ENCODE measurements at places on chromosomes 1 and 21. TPM values are rescaled to one million over a fixed set of nuclear protein-coding genes. Genes with fewer than 3 reads are reported as not detected.

- no peak for DNase-seq
Measured at GRCh38 chr1:53129891-53130597, 12.4 kb downstream of the SLC1A7 start.

DNA sequence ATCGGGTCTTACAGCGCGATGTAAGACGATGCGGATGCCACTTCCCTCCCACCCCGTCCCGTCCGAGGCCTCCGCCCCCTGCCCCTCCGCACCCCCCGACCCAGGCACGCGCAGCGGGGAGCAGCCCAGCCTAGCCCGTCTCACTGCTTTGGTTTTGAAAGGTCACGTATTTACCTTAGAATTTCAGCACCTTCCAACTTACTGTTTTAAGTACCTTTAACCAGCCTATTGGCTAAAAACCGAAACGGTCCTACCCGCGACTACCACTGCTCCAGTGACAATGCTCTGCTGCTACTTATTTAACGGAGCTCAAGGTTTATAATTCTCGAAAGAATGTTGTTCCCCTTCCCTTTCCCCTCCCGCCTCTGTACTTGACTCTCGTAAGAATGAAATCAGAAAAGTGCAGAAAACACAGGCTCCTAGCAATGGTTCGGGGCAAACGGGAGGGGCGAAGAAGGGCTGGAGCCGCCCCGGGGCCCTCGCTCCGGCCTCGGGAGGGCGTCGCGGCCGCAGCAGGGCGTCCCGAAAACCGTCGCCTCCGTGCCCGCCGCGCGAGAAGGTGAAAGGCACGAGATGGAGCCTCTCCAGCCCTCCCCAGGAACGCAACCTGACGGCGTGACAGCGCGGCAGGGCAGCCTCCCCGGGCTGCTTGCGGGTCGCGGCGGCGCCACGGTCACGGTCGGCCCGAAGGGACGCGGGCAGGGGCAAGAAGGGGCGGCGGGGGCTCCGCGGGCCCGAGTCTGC, 667 bp downstream of the TMEM50B start:
- peak; percentile 69 for DNase-seq

The FLG2 gene
- total RNA-seq: not detected

DNA sequence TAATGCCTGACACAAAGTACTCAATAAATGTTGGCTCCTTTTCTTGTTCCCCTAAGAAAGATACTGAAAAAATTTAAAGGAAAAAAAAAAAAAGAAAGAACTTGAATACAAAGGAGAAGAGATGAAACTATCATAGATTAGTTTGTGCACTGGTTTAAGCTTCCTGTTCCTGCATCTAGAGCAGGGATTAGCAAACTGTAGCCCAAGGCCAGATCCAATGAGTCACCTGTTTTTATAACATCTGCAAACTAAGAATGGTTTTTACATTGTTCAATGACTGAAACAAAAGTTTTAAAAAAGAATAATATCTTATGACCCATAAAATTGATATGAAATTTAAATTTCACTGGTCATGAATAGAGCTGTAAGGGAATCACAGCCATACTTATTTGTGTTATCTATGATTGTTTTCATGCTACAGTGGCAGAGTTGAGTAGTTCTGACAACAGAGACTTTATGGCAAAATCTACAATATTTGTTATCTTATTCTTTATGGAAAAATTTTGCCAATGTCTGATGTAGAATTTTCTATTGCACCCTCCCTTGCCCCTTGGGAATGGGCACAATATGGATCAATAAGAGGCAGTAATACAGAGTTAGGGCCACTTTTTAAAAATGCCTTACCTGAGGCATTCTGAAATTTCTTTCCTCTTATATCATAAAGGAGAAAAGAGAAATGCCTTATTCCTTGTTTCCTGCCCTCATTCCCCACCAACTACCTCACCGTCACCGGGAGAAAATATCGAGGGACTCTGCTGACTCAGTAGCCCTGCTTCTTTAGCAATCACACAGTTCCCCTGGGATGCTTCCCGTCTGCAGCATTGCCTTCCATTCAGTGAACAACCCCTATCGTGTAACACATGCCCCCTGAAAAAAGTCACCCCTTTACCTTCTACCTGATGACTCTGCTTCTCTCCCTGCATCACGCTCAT, 50.6 kb downstream of the WDR64 start:
- no peak for DNase-seq

DNA sequence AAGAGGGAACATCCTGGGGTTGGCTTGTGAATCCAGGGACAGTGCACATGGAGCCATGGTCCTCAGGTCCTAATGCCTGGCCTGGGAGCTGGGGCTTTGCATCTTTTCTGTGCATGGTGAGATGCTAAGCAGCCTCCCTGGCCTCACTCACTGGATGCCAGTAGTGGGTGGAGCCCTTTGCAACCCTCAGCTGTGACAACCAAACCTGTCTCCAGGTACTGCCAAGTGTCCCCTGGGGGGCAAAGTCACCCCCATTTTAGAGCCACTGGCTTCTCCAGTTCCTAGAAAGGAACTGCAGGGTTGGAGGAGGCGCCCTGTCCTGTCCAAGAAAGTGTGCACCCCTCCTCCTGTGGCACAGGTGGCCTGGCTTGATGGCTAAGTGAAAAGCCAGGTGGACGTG, 44.6 kb upstream of the GRIK3 start:
- DNase-seq: no peak

The RCSD1 gene
- total RNA-seq: 20.7 TPM

DNA sequence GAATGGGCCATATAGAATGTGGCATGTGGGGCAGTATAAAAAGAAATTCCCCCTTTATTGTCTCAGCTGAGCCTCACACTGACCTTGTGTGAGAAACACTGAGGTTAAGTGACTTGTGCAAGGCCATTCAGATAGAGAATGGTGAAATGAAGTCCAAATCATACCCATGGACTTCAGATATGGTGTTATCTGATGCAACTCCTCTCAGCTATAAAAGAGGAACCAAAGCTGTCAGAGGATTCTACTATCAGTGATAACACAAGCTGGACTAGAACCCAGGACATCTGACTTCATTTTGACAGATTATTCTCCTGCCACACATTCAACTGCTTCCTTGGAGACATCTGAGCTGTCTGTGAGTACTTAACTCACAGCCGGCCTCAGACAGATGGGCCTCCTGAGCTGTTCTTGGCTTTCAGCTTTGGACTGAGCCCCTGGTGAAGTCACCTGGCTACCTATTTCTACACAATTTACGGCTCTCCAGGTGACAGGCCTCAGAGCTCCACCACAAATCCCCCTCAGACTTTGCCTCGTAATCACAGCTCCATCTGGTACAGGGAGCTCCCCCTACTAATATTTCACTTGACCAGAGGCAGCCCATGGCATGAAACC, 104.6 kb downstream of the PLXNA2 start:
- no peak for DNase-seq

The SOAT1 gene
- 104 TPM for total RNA-seq

GRCh38 chr1:61282387-61282786, 200.0 kb downstream of the NFIA start:
- no peak for DNase-seq

The KRTAP13-2 gene
- total RNA-seq: not detected

The SLC44A3 gene
- total RNA-seq: 19.3 TPM

GRCh38 chr1:2480986-2481364, 4.9 kb downstream of the PLCH2 start:
- DNase-seq: no peak

GRCh38 chr1:63634471-63634870, 41.3 kb downstream of the PGM1 start:
- DNase-seq: no peak

The PKLR gene
- total RNA-seq: not detected

GRCh38 chr1:200359610-200360163, 50.1 kb downstream of the ZNF281 start:
- no peak for DNase-seq

The MIER1 gene
- total RNA-seq: 44.0 TPM

DNA sequence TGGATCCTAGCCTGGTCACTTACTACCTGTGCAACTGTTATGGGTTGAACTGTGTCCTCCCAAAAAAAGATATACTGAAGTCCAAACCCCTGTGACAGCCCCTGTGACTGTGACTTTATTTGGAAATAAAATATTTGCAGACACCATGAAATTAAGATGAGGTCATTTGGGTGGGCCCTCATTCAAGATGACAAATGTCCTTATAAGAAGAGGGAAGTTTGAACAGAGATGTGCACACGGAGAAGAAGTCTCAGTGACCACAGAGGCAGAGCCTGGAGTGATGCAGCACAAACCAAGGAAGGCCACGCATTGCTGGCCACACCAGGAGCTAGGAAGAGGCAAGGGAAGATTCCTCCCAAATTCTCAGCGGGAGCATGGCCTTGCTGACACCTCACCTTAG, 249.7 kb upstream of the RUNX1 start:
- DNase-seq: no peak

GRCh38 chr1:41738475-41738874, 180.2 kb downstream of the HIVEP3 start:
- DNase-seq: no peak

The ST6GALNAC5 gene
- total RNA-seq: 16.3 TPM

The ADCY10 gene
- total RNA-seq: 0.09 TPM

- no peak for DNase-seq
Measured at GRCh38 chr1:234431255-234431654, 47.7 kb downstream of the TARBP1 start.

DNA sequence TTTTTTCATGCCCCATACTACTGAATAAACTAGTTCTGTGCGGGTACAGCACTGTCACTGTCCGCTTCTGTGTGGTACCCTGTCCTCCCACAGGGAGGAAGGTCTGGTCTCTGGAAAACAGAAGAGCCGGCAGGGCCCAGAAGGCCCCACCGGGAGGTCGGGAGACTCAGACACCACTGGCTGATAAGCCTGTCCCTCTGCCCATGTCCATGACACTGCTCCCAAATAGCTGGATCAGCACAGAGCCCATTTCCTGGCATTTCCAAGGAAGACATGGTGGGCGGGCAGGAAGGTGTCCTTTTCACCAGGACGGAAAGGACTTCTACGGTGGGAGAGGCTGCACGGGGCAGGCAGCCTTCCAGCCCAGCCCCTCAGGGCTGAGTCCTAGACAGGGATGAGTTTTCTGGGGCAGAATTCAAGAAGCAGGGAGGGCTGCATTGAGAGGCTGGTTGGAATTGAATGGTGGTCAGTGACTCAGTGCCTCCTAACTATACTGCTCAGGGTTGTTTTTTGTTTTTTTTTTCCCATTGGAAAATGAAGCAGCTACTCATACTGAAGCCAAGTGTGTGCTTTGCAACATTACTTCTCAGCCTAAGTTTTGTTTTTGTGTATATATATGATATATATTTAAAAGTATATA, 7.1 kb downstream of the PSRC1 start:
- peak; percentile 28 for DNase-seq

DNA sequence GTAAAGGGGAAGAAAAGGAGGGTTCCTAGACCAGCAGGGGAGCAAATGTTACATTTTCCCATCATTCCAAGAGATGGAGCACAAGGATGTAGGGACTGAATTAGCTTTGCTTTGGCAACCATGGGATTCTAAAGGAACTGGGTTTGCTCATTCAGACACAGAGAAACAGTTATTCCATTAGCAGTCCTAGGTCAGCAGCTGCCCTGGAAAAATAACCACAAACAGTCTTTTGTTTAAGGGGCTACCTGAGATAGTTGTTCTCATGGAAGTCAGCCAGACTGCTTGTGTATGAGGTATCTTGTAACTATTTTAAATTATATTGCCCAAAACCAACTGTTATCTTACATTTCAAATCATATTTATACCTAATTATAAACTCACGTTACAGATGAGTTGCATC, 58.4 kb upstream of the VCAM1 start:
- no peak for DNase-seq

DNA sequence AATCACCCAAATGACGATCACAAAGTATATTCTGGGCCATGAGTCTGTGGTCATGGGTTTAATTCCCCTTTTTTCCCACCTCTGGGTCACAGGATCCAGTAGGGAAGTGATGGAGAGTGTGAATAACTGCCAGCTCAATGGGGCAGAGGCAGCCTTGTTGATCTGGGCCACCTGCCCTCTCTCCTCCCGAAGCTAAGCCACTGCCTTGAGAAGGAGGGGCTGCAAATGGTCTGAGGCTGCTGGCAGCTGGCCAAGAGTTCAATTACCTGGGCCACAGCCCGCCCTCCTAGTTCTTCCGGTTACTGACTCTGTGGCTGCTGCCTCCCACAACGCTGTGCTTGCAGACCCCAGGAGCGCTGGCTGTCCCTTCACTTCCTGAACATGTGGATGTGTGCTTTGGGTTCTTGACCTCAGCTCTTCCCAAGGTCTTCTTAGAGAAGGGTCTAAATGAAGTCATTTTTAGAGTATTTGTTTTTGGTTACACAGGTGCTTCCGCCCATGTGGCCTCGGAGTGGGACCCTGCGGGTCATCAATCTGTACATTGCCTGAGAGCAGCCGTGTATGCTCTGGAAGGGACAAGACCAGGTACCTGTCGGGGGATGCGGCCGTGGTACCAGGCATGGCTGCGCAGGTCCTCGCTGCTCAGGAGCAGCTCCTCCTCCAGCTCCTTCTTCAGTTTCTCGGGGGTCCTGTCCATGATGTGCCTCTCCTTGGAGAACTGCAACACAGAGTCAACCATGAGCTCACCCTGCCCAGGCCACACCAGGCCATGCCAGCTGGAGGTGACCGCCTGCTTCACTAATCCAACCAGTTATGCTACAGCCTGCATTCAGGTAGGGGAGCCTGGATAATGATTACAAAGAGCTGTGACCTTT, 89.7 kb downstream of the BCAR3 start:
- DNase-seq: peak; percentile 76

DNA sequence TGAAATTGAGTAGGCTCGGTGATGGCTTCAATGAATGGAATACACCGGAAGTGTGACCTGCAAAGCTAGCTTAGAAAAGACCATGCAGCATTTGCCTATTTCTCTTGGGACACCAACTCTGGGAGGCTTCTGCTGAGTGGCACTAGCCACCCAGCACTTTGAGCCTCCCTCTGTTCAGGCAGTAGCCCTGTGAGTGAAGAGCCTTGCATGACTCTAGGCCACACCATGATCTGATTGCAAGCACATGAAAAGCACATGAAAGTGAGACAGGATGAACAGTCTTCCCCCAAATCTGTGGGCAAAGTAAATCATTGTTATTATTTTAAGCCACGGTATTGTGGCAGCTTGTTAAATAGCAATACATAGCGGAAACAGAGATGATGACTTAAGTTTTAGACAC, 2.8 kb downstream of the CD48 start:
- no peak for DNase-seq

The MFN2 gene
- 72.2 TPM for total RNA-seq

- DNase-seq: no peak
Measured at GRCh38 chr21:34812504-34813265, 143.9 kb downstream of the CLIC6 start.

DNA sequence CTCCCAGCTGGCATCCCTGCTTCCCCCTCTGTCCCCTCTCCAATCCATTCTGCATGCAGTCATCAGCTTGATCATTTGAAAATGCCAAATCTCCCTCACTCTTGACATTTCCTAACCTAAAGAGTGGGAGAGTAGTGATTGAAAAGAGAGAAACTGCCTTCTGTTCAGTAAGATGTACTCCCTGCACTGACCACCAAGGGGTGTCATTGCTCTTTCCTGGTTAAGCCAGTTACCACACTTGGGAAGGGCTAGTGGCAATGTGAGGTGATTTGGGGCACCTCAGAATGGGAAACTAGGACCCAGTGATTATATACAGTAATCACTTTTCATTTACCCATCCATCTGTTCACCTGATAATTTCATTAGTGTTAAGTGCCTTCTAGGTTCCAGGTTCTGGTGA, 6.9 kb upstream of the TMEM269 start:
- DNase-seq: no peak

All from lower lobe of right lung (tissue), 2 donors.